GM10248 (cell line): ENCODE measurements at places on chromosomes 7 and 10.

- no peak for DNase-seq
These were observed 291.5 kb upstream of the NFE2L3 start for GRCh38 chr7:25860275-25861163.

DNA sequence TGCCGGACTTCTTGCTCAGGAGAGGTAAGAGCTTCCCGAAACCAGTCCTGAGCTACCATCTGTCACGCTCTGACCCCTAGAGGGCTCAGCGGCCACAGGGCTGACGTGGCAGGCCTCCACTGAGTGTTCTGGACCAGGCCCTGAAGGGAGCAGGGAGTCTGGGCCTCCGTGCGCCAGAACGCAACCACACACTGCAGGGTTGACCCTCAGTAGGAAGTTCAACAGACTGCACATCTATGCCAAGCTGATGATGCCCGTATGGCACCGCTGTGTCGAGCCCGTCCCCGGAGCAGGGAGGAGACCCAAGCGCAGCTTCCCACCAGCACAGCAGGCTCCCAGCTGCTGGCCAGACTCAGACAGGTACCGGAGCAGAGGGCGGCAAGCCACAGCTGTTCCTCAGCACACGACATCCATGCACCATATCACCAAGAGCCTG lies 39.2 kb downstream of the CAMK2B start:
- no peak for DNase-seq

- DNase-seq: no peak
These were observed 60.2 kb downstream of the CHST15 start for GRCh38 chr10:124032971-124033886.

DNA sequence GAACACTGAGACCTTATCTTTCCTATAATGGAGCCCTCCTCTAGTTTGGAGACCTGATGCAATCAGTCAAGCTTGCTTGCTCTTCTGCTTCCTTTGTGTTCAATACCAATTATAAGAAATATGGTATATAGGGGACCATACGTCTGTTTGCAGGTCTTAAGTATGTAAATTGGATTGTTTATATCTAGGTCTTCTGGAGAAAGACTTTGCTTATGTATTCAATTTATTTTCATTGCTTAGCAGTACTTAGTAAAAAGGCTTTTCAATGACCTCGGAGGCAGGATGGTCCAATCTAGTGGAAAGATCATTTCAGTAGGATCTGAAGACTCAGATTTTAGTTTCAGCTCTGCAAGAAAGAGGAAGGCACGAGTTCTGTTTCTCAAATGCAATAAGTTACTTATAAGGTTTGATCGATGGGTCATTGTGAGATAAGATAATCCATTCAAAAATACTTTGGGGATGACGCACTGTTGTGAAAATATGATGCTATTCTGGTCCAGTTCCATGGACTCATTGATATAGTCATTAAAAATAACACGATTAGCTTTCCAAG lies 571.6 kb downstream of the SH2D4B start:
- no peak for DNase-seq

- DNase-seq: no peak
These were observed 136.5 kb downstream of the JCAD start for GRCh38 chr10:29922892-29923291.

DNA sequence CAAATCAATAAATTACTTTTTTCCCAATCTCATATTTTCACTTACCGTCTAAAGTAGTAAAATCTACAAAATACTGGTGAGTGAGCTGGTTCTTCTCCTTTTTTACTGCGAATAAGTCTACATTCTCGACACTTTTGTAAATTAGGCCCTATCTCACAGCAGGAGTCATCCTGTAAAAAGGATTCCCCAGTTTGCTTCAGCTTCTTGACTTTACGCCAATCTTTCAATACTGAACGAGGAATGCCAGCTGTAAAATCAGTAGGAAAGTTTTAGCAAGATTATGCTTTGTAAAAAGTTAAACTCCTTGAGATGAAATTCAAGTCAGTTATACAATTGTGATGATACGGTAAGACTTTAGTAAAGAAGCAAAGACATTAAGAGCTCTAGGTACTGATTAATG lies 67.3 kb downstream of the NRBF2 start:
- DNase-seq: no peak

DNA sequence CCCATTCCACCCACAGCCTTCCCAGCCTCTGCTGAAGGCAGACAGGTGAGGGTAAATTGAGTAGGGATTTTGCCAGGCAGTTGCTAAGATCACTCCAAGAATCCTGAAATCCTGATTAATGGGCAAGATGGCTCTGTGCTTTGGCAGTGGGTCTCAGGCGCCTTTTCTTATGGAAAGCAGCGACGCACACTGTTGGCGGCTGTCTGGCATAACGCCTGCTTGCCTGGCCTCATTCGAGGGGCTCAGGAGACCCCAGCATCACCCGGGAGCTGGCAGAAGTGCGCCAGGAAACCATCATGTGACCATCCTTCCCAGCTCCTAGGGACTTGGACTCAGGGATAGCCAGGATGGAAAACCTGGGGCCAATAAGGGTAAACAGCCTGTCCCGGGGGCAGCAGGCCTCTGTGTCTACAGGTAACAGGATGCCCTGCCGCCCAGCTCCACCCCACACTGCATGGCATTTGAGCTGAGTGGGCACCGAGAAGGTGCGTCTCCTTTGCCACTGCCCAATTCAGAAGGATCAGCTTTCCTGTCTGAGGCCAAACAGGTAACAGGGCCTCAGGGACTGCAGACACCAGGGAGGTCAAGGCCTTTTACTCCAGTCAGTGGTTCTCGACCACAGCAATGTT lies 98.6 kb downstream of the FAM53B start:
- DNase-seq: no peak

DNA sequence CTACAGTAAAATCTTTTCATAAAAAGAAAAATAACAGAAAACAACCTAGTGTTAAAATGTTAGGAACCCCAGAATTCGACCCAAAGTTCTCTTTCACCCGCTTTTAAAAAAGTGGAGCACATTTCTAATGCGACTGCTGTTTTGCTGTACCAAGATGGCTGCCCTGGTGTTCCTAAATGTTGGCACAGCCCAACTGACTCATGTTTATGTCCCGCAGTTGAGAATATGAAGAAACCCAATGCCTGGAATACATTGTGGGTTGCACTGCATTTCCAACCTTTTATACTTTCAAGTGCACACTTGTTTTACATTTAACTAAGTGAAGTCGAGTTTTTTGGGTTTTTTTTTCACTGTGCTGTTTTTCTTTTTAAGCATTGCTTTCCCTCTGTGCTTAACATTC lies 944 bp downstream of the STEAP1B start:
- no peak for DNase-seq

DNA sequence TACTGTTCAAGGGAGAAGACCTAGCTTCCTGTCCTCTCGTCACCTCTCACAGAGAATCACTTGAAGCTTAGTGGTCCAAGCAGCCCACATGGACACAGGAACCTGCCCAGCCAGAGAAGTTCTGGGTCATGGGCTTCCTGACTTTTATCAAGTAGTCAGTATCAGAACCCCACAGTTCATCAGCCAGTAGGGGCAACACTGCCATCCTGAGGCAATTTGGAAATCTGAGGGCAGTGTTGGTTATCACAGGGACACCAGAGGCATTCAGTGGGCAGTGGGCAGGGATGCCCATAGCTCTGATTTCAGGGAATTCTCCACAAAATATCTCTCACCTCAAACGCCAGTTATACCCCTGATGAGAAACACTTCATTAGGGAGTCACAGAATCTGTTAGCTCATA lies 22.5 kb upstream of the MGAM2 start:
- no peak for DNase-seq

- no peak for DNase-seq
These were observed 21.5 kb downstream of the CH25H start for GRCh38 chr10:89185658-89186057.

- DNase-seq: no peak
These were observed 11.8 kb downstream of the BZW2 start for GRCh38 chr7:16657656-16658279.

DNA sequence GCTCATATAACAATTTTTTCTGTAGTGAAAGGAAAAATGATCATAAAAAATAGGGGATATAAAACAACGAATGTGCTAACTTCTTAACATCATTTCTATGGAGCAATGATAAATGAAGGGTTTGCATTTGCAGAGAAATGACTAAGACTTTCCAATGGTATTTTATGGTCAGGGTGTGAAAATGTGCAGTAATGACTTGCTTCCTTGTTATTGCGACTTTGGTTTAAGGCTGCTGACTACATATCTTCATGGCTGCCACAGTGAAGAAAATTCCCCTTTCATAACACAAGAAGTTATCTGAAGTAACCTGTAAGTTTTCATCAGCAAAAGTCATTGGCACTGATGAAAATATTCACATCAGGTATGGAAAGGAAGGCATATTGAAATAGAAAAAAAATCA lies 166.1 kb upstream of the NRG3 start:
- DNase-seq: no peak

DNA sequence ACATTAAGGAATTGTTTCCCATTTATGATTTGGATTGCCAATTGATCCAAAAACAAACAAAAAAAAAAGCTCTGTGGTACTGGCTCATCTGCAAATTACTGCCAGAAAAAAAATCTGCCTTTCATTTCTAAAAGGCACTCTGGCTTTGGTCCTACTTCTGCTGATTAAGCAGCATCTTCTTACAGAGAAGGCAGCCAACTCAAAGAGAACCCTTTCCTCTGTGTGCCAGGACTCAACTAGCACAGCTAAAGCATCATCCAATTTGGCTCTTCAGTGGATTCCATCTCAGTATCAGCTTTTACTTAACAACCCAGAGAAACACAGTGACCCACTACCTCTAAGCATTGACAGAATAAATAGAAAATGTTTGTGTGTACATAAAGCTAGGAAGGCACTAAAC lies 80.6 kb downstream of the GSAP start:
- no peak for DNase-seq

DNA sequence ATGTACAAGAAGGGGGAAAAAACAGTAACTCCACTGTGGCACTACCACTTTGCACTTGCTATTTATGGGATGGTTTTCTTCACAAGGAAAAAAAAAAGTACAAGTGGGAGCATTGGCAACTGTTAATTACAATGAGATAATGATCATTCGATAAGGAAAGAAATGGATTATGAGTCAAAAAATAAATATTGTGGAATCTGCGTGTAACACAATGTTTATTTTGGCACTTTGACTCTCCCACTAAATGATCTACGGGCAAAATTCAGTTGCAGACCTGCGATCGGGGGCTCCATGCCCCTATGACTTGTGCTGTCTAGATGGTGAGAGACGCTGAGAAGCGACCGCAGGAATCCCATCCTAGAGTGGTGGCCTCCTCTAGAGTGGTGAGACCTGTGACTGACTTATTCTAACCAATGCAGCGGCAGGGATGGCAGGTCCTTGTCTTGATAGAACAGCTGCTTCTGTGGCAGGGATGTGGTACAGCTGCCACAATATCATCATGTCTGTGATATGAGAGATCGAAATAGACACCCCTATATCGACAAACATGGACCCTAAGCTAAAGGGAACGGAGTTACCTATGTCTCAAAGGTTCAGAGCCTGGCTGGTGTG lies 345.0 kb upstream of the KLF6 start:
- no peak for DNase-seq

DNA sequence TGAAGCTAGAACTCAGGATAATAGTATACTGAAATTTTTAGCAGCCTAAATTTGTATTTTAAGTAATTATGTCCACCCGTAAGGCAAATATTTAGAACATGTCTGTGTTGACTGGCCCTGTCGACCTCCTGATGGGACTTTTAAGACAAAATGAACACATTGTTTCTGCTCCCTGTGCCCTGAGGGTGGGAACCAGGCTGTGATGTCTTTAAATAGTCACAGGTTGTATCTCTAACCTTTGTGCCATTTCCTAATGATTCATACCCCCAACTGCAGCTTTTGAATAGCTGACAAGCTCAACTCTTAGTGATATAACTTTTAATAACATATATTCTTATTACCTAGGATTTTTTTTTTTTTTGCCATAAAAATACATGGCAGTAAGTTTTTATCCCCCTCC lies 494.9 kb upstream of the AKR1E2 start:
- DNase-seq: no peak

- no peak for DNase-seq
These were observed 5.3 kb upstream of the CLIP2 start for GRCh38 chr7:74283858-74284447.

GRCh38 chr10:101043363-101043707 lies 12.3 kb downstream of the SFXN3 start:
- DNase-seq: no peak

- peak; percentile 73 for DNase-seq
These were observed 85.4 kb downstream of the NEURL1 start for GRCh38 chr10:103578782-103579382.

- no peak for DNase-seq
These were observed 76.1 kb upstream of the POM121L12 start for GRCh38 chr7:52959336-52959735.

GRCh38 chr7:100384628-100385294 lies 11.5 kb downstream of the PILRA start:
- no peak for DNase-seq

DNA sequence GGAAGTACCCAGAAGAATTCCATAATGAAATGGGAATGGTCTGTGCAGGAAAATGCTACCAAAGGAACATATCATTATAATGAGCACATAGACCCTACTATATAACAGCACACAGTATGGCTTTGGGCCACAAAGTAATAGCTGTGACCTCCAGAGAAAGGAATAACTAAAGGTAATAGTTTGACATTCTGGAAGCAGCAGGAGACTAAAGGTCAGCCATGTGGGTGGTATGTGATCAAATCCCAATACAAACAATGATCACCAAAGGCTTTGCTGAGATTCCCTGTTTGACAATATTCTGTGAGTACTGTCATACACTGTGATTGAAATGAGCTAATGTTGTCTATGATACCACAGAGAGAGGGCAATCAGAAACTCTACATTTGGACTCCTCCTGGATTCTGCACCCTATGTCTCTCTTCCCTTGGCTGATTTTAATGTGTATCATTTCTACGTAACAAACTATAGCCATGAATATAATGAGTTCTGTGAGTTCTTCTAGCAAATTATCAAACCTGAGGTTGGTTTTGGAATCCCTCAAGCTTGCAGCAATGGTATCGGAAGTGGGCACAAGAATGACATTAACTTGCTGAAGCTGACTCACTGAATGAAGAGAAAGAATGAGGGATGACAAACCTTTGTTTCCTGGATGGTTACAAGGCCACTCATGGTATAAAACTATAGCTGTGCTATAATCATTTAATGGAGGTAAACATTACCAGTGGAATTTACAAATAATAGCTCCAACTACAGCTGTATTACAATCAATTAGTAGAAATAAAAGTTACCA lies 99.6 kb downstream of the JMJD1C start:
- DNase-seq: no peak

DNA sequence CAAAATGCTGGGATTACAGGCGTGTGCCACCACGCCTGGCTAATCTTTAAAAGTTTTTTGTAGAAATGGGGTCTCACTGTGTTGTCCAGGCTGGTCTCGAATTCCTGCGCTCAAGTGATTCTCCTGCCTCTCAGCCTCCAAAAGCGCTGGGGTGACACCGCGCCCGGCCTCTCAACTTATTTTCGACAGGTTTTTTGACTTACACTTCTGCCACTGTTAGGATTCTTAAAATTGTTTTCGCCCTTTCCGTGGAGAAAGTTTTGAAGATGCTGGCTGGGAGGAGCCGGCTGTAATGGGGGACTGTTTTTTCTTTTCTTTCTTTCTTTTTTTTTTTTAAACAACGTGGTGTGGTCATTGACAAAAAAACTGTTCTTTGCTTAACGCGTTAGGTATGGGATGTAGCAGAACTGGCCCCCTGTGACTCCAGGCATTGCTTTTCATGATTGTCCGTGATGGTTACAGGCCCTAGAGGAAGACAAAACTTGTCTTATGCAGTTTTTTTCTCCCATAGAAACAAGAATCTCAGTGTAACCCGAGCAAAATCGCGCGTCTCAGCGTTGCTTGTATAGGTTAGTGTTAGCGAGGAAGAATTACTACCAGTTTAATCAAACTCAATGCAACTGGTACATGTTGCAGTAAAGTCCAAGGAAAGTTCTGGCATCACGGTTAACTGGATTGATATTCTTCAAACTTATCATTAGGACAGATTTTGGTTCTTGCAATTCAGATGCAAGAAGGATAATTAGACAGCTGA lies 72.2 kb downstream of the DAGLB start:
- DNase-seq: no peak
